NCI-H1105 (cell line): ENCODE measurements at places on chromosomes 1 and 21.

DNA sequence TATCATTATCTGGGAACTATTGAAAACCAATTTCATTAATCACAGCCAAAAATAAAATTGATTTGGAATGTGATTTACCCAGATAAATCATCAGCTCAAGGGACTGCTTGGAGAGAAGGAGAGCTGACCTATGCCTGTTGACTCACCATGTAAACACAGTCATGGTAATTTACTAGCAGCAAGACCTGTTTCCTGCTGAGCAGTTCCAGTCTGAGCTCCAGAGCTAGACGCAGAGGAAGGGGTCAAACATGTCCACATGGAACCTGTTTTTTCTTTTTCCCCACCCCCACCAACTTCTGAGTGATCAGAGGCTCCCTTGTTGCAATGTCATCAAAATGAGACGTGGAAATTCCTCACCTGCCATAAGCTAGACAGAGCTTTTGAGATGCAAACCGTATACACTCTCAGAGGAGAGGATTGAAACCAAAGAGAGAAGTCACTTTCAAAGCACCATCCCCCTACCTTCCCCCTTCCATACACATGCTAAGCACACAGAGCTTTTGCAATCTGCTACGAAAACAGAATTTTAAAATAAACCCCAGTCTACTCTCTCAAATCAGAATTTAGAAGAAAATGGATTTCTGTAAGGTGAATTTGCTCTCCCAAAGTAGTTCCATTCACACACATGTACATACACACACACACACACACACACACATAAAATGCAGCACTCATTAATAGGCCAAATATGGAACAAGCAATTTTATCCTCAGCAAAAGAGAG lies 55.9 kb upstream of the PTGFRN start:
- no peak for DNase-seq

DNA sequence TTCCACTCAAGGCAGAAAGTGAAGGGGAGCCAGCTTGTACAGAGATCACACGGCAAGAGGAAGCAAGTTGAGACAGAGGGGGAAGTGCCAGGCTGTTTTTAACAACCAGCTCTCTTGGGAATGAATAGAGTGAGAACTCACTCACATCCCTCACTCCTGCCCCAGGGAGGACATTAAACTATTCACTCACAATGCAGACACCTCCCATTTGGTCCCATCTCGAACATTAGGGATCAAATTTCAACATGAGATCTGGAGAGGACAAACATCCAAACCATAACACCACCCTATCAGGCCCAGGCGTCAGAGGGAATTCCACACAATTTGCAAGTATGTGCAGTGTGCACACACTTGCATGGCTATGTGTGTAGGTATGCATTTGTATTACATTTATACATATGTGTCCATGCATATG lies 62.7 kb downstream of the DMAP1 start:
- DNase-seq = no peak

DNA sequence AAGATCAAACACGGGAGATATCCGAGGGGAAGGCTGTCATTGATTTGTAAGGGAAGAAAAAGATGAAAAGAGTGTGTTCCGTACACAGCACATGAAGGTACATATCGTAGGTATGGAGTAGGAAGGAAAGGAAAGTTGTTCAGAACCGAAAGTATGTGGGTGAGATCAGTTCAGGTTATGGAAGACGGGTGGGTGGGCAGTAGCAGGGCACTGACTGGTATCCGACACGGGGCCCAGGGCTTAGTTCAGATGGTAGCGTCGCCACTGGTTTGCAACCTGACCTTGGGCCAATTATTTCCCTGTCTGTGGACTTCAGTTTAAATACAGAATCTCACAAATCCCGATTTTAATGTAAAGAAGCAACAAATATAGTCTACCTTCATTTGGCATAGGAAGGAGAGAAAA lies 27.8 kb upstream of the A3GALT2 start:
- DNase-seq = no peak

GRCh38 chr1:114135786-114136185 lies 17.9 kb downstream of the SYT6 start:
- DNase-seq = no peak

GRCh38 chr1:205301842-205302588 lies 19.5 kb downstream of the NUAK2 start:
- DNase-seq = no peak

DNA sequence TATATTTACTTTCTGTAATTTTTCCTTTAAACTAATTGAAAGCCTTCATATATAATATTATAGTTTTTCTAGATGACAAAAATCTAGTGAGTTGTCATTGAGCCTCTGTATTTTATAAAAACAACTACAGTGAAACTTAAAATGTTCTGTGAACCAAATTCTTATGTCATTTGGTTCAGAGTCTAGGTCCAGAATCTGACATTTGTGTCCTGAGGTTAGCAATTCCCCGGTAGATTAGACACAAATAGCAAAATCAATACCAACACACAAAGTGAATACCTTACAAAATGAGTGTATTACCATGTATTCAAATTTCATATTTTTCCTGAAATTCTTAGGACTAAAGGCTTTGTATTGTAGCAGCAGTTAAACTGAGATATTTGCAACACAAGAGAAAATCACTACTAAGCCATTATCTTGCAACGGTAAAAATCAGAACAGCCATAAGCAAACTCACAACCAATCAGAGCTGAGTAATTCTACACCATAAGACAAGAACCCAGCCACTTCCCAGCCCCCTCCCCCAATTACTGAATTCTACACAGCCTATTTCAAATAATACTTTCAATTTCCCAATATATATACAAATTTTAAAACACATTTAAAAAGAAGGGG lies 573.5 kb downstream of the SMYD3 start:
- DNase-seq = no peak

- DNase-seq = no peak
Observed at GRCh38 chr1:177173976-177174375, 3.2 kb downstream of the BRINP2 start.

DNA sequence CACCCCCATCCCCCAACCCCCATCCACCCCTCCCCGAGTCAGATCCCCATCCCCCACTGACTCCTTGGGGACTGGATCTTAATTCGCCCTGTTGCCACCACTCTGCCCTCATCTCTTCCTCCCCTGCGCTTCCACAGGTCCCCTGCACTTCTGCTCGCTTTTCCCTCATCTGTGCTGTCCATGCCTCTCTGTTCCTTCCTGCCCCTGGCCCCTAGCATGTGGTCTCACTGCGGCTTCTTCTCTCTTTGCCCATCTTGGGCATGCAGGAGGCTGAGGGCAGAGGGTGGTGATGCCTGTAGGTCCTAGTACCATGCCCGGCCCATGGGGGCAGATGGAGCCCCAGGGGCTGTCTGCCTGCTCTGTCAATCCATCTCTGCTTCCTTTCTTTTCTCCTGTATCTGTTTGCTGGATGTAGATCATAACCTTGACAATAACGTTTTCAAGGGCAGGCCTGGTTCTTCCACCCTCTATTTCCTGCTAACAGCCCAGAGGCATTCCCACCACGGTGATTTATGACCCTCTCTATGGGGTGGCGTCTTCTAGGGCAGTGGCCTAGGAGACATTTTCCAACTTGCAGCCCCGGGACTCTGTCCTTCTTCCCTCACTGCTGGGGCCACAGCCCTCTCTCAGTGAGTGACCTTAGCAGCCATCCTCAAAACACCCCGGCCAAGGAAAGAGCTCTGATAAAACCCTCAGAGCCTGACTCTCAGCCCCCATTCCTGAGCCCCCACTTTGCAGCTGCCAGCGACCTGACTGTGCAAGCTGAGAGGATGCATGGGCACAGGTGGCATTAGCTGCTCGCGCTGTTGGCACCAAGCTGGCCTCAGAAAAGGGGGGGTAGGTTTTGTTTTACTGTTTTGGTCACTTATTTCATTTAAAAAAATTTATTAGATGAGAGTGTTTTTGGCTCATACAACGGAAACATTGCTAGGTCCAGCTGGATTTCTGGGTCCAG lies 33.9 kb downstream of the TMEM51 start:
- no peak for DNase-seq

DNA sequence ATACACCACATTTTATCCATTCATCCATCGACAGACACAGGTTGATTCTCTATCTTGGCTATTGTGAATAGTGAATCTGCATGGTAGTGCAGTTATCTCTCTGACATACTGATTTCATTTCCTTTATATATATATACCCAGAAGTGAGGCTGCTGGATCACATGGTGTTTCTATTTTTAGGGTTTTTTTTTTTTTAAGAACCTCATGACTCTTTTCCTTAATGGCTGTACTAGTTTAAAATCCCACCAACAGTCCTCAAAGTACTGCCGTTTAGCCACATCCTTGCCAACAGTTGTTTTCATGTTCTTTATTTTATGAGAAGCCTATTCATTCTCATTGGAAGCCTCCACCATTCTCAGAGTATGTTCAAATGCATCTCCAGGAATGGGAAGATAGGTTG lies 258.7 kb upstream of the SNX7 start:
- no peak for DNase-seq

GRCh38 chr1:214844319-214844718 lies 238.2 kb upstream of the KCNK2 start:
- no peak for DNase-seq

GRCh38 chr1:212515329-212515760 lies 82.6 kb downstream of the NENF start:
- no peak for DNase-seq

- DNase-seq = no peak
Observed at GRCh38 chr1:156795787-156796186, 20.9 kb downstream of the SH2D2A start.

GRCh38 chr1:227726318-227726717 lies 8.8 kb downstream of the JMJD4 start:
- no peak for DNase-seq

GRCh38 chr1:169217636-169218035 lies 111.1 kb downstream of the ATP1B1 start:
- DNase-seq = no peak

DNA sequence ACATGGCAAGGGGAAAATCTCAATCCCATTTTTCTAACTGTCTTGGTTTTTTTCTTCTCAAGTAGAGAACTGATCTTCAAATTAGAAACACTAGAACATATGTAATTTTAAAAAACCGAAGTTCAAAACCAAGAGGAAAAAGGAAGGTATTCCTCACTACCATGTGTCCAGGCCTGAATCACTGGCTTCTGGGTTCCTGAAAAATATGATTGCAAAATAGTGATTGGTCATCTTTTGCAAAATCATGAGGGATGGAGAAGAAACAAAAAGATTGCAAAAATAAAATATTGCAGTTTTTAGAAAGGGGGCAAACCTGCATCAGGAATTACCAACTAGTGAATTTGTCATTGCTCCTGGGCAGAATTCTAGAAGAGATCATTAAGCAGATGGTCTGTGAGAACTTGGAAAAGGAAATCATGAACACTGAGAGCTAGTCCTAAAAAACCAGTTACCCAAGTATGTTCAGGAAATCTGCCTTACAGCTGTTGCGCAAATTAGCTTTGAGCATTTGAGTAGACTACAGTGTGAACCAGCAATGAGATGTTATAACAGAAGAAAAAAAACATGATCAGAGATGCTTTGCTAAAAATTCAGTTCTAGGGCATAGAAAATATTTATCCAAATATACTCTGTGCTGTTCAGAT lies 49.4 kb downstream of the SPATA46 start:
- no peak for DNase-seq

- DNase-seq = no peak
Observed at GRCh38 chr1:42736571-42737200, 3.4 kb downstream of the CLDN19 start.

GRCh38 chr1:180137776-180138175 lies 16.9 kb upstream of the QSOX1 start:
- no peak for DNase-seq

DNA sequence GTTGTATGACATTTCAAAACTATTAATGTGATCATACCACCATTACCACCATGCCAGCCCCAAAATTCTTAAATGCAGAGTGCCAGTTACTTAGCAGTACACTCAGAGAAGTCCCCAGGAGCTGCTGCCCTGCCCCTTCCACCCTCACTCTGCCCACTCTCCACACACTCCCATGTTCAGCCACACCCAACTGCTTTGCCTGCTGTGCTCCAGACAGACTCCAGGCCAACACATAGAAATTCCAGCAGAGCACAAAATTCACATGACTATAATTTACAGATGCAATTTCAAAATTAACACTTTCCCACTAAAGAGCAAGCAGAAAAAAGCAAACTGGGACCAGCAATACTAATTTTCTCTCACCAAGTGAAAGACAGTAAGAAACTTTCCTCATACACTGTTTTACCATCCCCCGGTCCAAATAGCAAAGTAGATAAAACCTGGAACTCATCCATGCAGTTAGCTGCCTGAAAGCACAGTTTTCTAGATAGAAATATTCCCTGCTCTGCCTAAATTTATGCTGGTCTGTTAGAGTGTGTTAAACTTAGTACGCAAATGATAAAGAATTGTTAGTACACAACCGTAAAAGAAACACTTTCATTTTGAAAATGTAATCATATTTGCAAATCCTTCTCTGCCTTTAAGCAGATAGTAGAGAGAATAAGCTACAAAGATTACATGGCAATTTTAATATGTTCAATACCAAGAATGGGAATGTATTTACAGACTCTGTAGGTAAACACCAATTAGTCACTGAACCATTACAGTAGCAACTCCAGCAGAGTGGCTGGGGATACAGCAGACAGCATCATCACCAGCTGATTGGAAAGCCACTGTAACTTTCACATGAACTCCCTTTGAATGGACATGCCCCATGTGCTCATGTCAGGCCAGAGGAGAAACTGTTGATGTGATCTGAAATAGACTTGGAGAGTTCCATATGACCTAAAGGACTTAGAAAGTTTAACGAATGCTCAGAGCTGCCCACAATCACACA lies 176.5 kb downstream of the VAV3 start:
- DNase-seq = no peak

DNA sequence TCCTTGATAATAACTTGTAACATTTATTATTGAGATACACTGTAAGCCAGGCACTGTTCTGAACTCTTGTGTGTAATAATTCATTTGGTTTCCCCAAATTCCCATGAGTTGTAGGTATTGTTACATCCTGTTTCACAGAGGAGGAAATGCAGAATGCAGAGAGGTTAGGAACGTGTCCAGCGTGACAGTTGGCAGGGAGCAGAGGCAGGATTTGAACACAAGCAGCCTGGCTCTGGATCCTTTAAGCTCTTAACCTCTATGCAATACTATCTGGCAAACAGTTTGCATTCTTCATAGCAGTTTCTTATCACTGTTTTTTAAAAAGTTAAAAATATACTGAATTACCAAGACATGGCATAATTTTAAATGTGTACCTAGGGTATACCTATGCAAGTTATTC lies 30.5 kb downstream of the EEIG2 start:
- DNase-seq = no peak

GRCh38 chr1:111734856-111735255 lies 4.3 kb downstream of the INKA2 start:
- no peak for DNase-seq

DNA sequence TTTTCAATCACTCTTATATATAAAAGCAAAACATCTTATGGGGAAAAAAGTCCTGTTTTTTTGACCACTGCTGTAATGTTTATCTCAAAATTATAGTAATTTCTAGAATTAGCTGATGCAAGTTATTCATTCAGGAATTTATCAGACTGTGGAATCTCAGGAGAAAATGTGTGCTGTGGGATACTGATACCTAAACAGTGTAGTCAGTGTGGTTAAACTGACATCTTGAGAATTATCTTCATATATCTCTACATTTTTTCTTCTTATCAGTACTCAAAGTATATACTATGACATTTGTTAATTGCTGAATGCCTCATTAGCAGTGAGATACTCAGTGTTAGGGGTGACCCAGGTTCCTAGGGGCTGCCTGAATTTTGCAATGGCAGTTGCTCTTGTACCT lies 839.3 kb downstream of the KCNT2 start:
- DNase-seq = no peak
